ENCODE measurements at places on chromosomes 16 and 17.

DNA sequence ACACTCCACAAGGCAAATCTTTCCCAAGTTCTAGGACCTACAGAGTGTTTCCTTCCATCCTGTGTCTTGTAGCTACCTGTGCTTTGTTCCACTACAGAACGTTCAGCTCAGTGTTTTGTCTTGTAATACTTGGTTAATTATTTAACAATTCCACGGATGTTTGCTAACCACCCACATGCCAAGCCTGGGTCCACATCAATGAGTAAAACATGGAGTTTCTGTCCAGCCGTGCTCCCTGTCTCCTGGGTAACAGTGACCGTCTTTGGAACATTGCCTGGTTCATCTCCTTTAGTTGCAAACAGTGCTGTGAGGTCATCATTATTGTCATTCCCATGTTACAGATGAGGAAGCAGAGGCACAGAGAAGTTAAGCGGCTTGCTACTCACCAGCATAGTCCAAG, 41.3 kb downstream of the IRF8 start:
- DNase-seq, result no peak

DNA sequence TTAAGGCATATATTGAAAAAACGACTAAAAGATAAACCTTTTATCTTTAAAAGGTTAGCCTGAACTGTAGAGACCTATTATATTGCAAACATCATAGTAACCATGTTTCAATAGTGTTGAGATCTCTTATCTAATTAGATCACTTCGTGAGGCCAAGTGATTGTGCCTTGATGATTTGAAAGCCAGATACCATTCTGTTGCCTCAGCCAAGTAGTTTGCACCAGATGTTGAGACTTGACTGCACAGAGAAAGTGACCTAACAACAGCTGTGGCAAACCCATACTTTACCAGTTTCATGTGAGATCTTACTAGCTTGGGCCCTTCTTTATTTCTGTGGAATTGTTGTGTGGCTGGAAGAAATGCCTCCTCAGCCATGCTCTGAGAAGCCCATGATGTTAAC, 717.3 kb downstream of the KCNJ2 start:
- DNase-seq, result no peak

DNA sequence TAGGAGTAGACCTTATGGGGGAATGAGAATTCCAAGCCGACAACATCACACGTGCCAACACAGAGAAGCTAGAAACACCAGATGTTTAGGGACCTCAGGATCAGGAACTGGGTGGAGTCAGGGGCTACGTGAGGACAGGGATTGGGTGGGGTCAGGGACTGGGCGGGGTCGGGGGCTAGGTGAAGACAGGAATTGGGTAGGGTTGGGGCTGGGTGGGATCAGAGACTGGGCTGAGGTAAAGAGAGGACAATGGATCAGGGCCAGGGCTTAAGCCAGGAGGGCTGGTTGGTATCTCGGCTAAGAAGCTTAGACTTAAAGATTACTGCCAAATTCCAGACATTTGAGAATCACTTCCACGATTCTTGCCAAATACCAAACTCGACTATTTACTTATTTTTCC, 11.6 kb downstream of the TEKT5 start:
- DNase-seq, result no peak

DNA sequence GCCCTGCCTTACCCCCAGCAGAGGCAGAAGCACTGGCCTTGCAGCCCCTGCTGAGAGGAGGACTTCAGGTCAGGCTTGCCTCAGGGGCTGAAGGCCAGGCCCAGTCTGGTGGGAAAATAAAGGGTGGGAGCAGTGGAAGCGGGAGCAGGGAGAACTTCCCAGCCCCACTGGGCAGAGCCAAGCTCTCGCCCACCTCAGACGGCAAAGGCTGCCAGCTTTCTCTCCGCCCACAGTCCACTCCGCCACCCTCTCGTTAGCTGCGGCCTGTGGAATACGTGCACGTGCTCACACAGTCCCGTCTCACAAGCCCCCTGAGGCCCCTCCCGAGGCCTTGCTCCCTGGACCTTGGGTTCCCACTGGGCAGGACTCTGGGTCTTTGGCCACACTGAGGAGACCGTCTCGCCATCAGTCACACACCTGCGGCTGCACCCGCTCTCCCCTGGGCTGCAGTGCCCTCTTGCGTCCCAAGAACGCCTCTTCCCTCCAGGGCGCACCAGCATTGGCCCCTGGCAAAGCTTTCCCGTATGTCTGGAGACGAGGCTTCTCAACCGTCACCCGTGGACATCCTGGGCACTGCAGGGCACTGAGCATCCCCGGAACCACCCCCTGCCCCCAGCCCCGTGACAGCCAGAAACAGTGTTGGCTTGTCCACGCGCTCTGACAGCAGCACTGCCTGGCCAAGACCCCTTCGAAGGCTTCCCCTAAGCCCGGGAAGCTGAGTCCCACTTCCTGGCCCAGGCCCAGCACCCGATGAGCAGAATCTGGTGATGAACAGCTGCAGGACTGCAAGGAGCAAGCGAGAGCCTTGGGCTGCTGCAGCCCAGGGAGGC, 8.3 kb downstream of the MRPL28 start:
- DNase-seq, result peak; percentile 99

DNA sequence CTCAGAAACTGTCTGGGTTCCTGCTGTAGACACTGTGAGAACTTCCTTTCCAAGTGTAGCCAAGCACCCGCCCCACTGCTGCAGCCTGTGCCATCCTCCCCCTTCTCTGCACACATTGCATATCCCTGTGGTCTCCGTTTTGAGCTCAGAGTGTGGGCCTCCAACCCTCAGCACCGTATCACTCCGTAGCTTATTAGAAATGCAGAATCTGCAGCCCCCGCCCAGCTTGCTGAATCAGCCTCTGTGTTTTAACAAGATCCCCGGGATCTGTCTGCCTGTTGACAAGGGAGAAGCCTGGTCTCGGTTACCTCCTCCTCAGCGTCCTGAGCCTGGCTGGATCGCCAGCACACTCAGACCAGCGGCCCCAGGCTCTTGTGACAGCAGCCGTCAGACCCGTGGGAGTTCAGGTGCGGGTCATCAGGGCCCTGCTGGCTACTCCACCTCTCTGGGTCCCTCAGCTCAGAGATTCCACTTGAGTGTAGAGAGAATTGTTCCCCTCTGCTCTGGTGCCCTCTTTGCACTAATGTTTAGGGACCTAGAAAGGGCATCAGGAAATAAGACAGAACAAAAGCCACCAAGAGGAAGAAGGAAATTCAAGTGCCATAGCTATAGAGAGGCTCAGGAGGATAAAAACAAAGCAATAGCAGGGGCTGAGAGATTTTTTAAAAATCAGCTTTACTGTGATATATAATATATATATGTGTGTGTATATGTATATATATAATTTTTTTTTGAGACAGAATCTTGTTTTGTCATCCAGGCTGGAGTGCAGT, 92.3 kb downstream of the PITPNC1 start:
- no peak for DNase-seq

GRCh38 chr17:59381716-59382570, 50.5 kb downstream of the YPEL2 start:
- no peak for DNase-seq

GRCh38 chr16:59500601-59501000, 766.5 kb upstream of the GOT2 start:
- DNase-seq, result no peak

DNA sequence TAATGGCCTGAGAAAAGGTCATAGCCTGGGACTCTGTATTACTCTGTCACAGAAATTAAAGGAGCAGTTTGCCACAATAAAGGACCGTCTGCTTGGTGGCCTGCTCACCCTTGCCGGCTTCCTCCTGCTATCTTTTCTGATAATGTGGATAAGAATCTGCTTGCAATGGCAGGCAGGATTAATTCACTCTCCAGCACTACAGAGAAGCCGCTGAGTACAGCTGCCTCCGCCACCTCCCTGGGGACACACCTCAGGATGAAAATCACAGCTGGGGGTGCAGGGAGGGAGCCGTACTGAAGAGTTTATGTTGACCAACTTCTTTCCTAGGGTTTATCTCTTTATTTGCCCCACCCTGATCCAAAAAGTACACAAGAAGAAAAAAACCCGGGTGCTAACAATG, 245.9 kb upstream of the RPL38 start:
- DNase-seq, result no peak

DNA sequence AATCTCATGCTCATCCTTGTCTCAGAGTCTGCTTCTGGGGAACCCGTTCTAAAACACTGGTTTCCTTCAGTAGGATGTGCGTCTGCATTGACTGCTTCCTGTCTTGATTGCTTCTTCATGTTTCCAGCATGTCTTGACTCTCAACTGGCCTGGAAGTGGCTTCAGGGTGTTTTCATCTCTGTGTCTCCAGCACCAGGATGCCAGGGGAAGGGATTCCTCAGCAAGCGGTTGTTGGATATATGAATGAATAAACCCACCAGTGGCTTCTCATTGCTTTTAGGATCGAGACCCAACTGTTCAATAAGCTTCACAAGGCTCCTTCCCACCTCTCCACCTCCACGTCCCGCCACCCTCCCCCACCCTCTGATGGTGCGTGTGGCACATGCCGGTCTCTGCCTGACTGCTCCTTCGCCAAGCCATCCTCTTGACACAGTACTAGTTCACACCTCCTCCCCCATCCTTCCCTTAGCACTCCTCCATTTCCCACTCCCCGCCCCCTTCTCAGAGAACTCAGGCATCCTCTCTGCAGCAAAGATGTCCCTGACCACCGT, 14.1 kb upstream of the TNS4 start:
- DNase-seq, result no peak

DNA sequence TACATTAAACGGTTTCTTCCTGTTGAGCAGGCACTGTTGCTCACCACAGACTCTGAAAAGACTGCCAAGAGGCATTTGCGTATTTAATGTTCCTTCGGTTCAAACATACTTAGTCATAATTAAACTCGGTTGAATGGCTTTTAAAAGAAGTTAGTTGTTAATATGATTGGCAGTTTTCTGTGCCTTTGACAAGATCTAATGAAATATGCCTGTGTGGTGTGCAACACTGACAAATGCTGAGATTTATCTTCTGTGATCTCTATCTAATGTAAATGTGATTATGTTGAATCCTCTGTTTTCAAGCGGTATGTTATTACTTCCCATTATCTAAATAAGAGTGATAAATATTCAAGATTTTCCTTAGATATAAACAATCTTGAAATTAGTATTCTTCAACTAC, 1046.6 kb downstream of the CDH8 start:
- DNase-seq, result no peak

- no peak for DNase-seq
Measured at GRCh38 chr17:57855391-57856035, 5.7 kb upstream of the MRPS23 start.

GRCh38 chr16:11232852-11233726, 22.9 kb downstream of the SOCS1 start:
- peak; percentile 44 for DNase-seq

DNA sequence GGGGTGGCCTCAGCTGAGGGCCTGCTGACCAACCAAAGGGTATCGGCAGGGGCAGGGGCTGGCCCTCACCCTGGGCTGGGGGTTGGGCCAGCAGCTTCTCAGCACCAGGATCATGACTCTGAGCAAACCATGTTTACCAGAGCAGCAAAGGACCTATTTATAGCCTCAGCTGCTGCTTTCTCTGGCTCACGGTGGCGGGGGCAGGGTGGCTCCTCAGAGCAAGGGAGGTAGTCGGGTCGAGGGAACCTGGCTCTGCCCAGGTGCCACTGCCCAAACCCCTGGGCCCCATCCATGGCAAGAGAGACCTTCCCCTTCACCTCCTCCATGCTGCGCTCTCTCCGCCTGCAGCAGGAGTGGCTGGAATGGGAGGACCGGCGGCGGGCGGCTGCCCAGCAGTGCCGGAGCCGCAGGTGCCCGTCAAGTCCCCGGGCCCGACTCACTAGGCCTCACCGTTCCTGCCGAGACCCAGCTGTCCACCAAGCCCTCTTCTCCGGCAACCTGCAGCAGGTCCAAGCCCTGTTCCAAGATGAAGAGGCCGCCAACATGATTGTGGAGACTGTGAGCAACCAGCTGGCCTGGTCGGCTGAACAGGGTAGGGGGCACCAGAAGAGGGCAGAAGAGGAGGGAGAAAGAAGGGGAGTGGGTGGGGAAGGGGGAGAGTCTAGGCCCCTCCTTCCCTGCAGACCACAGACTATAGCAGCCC, at the start of gene ASB16:
Gene ASB16, plus strand, starts transcription at position 206 of the 703 bp plus-strand sequence. Its CDS starts 86 bp downstream, at position 292.
- no peak for DNase-seq

- DNase-seq, result no peak
Measured at GRCh38 chr17:21462237-21462636, 86.1 kb downstream of the KCNJ12 start.

- DNase-seq, result no peak
Measured at GRCh38 chr17:63842173-63842539, 329 bp downstream of the SMARCD2 start.

DNA sequence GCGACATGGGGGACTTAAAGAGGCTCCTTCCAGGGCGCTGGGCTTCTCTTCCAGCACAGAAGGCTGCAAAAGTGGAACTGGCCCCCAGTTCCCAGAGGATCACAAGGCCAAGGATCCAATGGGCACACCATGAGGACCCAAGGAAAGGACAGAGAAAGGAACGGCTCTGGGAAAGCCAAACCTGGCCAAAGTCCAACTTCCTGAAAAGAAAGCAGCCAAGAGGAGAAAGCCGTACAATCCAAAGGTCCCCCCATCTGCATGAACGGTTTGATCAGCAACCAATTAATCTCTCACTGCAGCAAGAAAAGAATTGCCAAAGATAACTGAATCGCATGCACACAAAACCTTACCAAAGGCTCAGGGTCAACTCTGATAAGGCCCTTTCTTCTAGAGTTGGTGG, 19.8 kb upstream of the ICAM2 start:
- no peak for DNase-seq

DNA sequence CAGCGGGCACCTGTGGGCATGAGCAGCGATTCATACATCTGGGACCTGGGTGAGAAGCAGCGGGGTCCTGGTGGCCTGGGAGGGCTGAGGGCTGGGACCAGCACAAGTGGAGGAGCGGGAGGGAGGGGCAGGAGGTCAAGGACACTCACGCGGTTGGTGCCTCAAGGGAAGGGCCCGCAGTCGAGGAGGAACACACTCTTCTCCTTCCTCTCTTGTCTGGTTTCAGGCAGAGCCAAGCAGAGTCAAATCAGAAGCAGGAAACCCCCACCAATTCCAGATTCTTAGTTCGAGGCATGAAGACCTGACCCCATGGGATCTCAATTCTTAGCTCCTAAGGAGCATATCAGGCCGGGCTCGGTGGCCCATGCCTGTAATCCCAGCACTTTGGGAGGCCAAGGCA, 15.7 kb downstream of the DNAI2 start:
- DNase-seq, result no peak

DNA sequence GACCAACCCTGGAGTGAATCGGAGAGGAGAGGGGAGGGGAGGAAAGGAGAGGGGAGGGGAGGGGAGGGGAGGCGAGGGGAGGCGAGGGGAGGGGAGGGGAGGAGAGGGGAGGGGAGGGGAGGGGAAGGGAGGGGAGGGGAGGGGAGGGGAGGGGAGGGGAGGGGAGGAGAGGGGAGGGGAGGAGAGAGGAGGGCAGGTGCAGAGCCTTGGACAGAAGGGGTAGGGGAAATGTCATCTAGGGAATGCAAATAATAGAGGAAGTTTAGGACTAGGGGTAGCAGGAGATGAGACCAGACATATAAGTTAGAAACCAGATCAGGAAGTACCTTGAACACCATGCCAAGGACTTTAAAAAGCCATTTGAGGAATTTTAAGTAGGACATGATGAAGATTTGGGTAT, 119.8 kb downstream of the RBFOX3 start:
- no peak for DNase-seq

GRCh38 chr16:3022208-3022683, 1.5 kb downstream of the HCFC1R1 start:
- DNase-seq, result no peak
